Aortic smooth muscle cell (primary cell): ENCODE measurements at places on chromosomes 5 and 9. TPM values are rescaled to one million over a fixed set of nuclear protein-coding genes. Genes with fewer than 3 reads are reported as not detected.

PCDHA3 gene
- total RNA-seq = 0.13 and 0.37 TPM in 2 replicates

PPP2R2B gene
- total RNA-seq = 0.75 and 0.79 TPM in 2 replicates

SPAG8 gene
- 1.7 TPM in 2 replicates for total RNA-seq

MCC gene
- 18.5 and 25.8 TPM in 2 replicates for total RNA-seq

DTWD2 gene
- total RNA-seq = 4.5 and 5.2 TPM in 2 replicates
